Neural cell (in vitro differentiated cells): ENCODE measurements at places on chromosomes 6 and 20. TPM values are rescaled to one million over a fixed set of nuclear protein-coding genes. Genes with fewer than 3 reads are reported as not detected.

The BMP7 gene
- polyA plus RNA-seq = 3.2 and 3.6 TPM in 2 replicates

The KCTD20 gene
- polyA plus RNA-seq = 32.4 and 37.6 TPM in 2 replicates

The ULBP1 gene
- polyA plus RNA-seq = 0.22 and 0.38 TPM in 2 replicates

The DNMT3B gene
- 8.7 and 9.0 TPM in 2 replicates for polyA plus RNA-seq

The OR2H1 gene
- not detected in 2 replicates for polyA plus RNA-seq

The LY6G5B gene
- 4.0 and 7.7 TPM in 2 replicates for polyA plus RNA-seq

The BPIFA1 gene
- not detected in 2 replicates for polyA plus RNA-seq

The PPP1R14C gene
- 9.9 and 14.0 TPM in 2 replicates for polyA plus RNA-seq

The PCK1 gene
- 0.24 TPM in 1 of 2 replicates, not detected in the other for polyA plus RNA-seq

The AHI1 gene
- polyA plus RNA-seq = 54.7 and 58.2 TPM in 2 replicates

The MCCD1 gene
- polyA plus RNA-seq = not detected in 2 replicates

The OPN5 gene
- polyA plus RNA-seq = 0.10 and 0.44 TPM in 2 replicates

The C6orf52 gene
- polyA plus RNA-seq = 5.7 and 9.4 TPM in 2 replicates

The CPXM1 gene
- 42.1 and 44.0 TPM in 2 replicates for polyA plus RNA-seq

The PABPC1L gene
- 3.6 and 6.2 TPM in 2 replicates for polyA plus RNA-seq

The CRISP2 gene
- not detected in 2 replicates for polyA plus RNA-seq

The EYS gene
- polyA plus RNA-seq = 0.38 and 1.0 TPM in 2 replicates

The PPIL6 gene
- 2.5 and 11.8 TPM in 2 replicates for polyA plus RNA-seq

The RSPH4A gene
- 10.2 and 11.0 TPM in 2 replicates for polyA plus RNA-seq

The RIOK1 gene
- 18.3 and 27.4 TPM in 2 replicates for polyA plus RNA-seq

The EEF1A2 gene
- polyA plus RNA-seq = 208 and 260 TPM in 2 replicates

The OR2B6 gene
- polyA plus RNA-seq = not detected in 2 replicates

The IL17F gene
- polyA plus RNA-seq = not detected in 2 replicates

The QKI gene
- polyA plus RNA-seq = 36.1 and 39.0 TPM in 2 replicates

The STX11 gene
- polyA plus RNA-seq = not detected in 2 replicates

The TTK gene
- 1.2 and 1.5 TPM in 2 replicates for polyA plus RNA-seq

The TGM3 gene
- polyA plus RNA-seq = 0.10 and 0.24 TPM in 2 replicates

The GPR63 gene
- polyA plus RNA-seq = 1.2 and 1.6 TPM in 2 replicates

The PSORS1C1 gene
- not detected in 2 replicates for polyA plus RNA-seq

The KIAA0408 gene
- 109 and 156 TPM in 2 replicates for polyA plus RNA-seq

The BNIP5 gene
- polyA plus RNA-seq = not detected in 2 replicates

The JPH2 gene
- not detected in 2 replicates for polyA plus RNA-seq

The GHRH gene
- not detected in 2 replicates for polyA plus RNA-seq

The KCNG1 gene
- 1.7 and 2.1 TPM in 2 replicates for polyA plus RNA-seq

The SLC17A9 gene
- polyA plus RNA-seq = not detected in 2 replicates

The MBOAT1 gene
- polyA plus RNA-seq = not detected in 2 replicates

The GMEB2 gene
- 13.7 and 14.1 TPM in 2 replicates for polyA plus RNA-seq

The NKX2-2 gene
- not detected in 2 replicates for polyA plus RNA-seq

The C20orf141 gene
- not detected in 2 replicates for polyA plus RNA-seq

The DHX35 gene
- polyA plus RNA-seq = 21.3 and 24.9 TPM in 2 replicates

The SPDEF gene
- 0.24 and 0.36 TPM in 2 replicates for polyA plus RNA-seq

The CALHM6 gene
- polyA plus RNA-seq = 12.0 and 13.9 TPM in 2 replicates

The EPHA7 gene
- polyA plus RNA-seq = 11.2 and 17.4 TPM in 2 replicates

The ZDHHC14 gene
- 4.1 and 7.9 TPM in 2 replicates for polyA plus RNA-seq

The C20orf202 gene
- polyA plus RNA-seq = 0.62 and 0.84 TPM in 2 replicates

The LGSN gene
- not detected in 2 replicates for polyA plus RNA-seq

The TNFRSF21 gene
- polyA plus RNA-seq = 13.0 and 14.0 TPM in 2 replicates
